D721Med (cell line): ENCODE measurements at places on chromosomes 1 and 21.

DNA sequence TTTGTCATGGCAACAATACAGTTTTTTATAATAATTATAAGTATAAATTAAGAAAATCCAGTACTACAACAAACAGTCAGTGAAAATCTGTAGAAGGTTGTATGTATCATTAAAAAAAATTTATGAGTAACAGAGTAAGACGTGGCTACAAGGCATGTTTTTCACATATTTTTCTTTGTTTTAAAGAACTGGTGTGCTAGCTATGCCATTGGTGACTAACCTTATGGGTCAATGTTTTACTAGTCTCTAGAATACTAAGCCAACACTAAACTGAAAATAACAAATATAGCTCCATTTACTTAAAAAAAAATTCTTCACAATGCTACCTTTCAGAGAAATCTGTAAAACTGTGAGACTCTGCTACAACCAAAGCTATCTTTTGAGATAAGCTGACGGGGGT, 261.5 kb downstream of the ADGRL2 start:
- no peak for DNase-seq

- DNase-seq = no peak
These were observed 21.4 kb downstream of the CITED4 start for GRCh38 chr1:40840526-40841323.

DNA sequence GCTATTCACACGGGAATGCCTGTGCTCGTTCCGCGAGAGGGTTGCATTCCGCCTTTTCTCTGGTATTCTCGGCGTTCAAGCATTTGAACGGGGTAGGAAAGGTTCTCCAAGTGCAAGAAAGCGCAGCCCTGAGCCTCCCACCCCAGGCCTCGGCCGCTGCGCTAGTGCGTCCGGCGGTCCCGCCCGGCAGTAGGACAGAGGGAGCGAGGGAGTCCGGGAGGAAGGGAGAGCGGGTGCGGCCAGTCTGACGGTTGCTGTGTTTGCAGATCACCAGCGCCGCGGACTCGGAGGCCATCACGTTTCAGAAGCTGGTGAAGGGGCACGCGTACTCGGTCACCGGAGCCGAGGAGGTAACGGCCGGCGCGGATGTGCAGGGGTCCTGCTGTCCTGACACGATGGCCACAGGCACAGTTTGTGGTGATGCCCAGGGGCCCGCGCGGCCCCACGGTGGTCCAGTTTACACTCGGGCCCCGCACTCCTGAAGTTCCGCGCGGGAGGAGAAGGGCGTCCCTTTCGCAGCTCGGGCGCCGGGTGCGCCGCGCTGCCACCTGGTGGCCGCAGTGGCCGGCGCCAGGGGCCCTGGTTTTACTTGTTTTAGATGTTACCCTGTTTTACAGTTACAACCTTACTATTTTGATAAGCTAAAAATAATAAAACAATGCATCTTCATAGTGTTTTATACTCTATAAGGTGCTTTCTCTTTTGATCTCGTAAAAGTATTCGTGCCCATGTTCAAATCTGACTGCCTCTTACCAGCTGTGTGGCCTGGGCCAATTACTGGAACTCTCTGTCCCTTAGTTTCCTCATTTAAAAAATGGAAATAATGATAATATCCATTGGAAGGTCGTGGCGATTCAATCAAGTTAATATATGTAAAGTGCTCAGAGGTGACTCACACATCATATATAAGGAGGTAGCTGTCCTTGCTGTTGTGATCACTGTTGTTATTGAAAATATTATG, 36.7 kb downstream of the CAPN2 start:
- no peak for DNase-seq

DNA sequence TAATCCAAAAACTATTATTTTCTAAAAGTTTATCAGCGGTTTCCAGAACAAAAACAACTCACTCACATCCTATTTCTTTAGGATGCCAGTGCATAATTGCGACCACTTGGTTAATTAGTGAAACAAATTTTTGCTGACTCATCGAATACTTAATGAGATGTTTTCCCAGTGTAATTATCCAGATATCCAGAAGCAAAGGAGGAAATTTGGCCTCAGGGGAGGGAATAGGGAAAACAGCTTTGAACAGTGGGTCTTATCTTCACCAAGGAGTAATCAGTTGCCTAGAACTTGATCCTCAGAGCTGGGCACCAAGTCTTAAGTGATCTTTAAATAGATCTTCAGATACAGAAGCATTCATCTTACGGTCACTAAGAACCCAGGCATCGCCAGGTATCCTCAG, 24.3 kb downstream of the STYXL2 start:
- DNase-seq = no peak

- DNase-seq = no peak
These were observed 36.4 kb downstream of the ELK4 start for GRCh38 chr1:205595435-205595834.

GRCh38 chr1:201773764-201774163, 55.2 kb upstream of the IPO9 start:
- no peak for DNase-seq
